ENCODE measurements at places on chromosomes 4 and X. TPM values are rescaled to one million over a fixed set of nuclear protein-coding genes. Genes with fewer than 3 reads are reported as not detected.

The SPANXC gene
- not detected for total RNA-seq

DNA sequence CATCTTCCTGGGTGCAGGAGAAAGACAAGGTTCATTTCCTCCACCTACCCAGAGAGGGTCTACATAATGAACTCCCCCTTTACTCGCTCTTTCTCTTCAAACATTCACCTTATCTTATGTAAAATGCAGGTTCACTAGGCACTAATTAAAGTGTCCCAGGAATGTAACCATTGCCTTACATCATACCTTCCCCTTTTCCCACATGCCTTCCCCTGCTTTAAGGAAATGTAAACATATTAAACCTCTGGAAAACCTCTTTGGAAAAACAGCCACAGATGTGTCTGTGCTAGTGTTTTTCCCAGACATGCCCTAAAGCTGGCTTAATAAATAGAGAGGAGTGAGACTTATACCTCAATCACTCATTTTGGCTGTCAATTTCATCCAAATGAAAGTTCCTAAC, 15.8 kb downstream of the TBC1D9 start:
- no peak for DNase-seq

DNA sequence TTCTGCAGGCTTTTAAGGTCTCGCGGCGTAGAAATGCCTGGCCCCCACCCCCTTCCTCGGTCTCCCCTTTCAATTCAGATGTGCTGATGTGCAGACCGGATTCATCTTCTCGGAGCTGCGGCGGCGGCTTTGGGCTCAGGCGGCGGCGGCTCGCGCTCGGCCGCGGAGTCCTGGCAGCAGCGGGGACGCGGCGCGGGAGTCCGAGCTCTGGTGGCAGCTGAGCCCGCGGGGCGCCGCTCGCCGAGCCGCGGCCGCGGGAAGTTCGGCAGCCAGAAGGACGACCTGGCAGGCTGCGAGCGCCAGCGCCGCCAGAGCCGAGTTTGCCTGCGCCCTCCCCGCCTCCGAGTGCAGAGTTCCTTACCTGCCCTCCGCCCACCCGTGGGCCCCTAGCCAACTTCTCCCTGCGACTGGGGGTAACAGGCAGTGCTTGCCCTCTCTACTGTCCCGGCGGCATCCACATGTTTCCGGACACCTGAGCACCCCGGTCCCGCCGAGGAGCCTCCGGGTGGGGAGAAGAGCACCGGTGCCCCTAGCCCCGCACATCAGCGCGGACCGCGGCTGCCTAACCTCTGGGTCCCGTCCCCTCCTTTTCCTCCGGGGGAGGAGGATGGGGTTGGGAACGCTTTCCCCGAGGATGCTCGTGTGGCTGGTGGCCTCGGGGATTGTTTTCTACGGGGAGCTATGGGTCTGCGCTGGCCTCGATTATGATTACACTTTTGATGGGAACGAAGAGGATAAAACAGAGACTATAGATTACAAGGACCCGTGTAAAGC, 448 bp downstream of the TLL1 start:
- DNase-seq: no peak

GRCh38 chrX:85930099-85930498, 117.3 kb downstream of the CHM start:
- no peak for DNase-seq
